Right forelimb (tissue), 1 donor: ENCODE measurements at places on chromosomes 2 and 18.

- no peak for DNase-seq
Observed at GRCh38 chr2:133790711-133791110, 222.4 kb upstream of the NCKAP5 start.

- no peak for DNase-seq
Observed at GRCh38 chr2:138491495-138491862, 10.1 kb upstream of the SPOPL start.

- peak; percentile 70 for DNase-seq
Observed at GRCh38 chr18:60372596-60372995, at the start of gene MC4R. Gene MC4R, minus strand, starts transcription at chr18:60372775. Its CDS starts 426 bp downstream, at chr18:60372349.

DNA sequence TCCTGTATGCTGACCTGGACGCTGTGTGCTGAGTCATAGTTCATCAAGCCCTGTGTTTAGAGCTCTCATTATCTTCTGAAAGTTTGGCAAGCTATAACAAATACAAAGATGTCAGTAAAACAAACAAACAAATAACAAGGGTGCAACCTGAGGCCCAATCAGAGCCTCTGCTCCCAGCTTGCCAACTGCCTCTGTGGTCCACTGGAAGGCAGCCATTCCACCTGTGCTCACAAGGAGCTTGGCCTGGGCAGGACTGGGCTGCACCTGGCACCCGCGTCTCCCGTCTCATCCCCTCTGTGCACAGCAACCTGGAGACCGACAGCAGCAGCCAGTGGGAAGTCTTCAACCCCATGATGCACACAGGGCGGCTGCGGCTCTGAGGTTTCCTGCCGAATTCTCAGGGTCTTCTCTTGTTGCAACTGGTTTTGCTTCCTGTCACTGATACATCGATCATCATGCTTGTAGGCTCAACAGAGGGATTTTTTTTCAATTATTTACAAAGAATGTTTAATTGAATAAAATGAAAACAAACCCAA is 97.8 kb downstream of the TMEM18 start:
- DNase-seq = no peak

DNA sequence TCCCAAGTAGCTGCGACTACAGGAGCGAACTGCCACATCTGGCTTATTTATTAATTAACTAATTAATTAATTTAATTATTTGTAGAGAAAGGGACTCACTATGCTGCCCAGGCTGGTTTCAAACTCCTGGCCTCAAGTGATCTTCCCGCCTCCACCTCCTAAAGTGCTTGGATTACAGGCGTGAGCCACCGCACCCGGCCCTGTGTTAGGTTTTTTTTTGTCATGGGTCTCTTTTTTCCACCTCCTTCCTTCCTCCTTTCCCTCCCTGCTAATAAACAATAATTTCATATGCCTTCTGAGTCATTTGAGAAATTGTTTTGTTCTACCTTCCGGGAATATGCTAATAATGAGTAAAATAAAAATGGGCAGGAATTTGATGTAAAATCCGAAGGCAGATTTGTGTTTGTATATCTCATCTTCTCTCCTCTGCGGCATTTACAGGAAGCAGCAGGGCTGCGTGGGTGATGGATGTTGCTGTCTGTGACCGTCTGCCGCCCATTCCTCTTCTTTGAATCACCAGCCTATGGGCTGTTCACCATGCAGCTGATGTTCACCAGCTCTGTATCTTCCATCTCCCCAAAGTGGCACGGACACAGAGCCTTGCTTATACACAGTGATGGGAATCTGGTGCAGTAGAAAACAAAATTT is 89.9 kb downstream of the ACSL3 start:
- DNase-seq = no peak

- no peak for DNase-seq
Observed at GRCh38 chr2:136381722-136382633, 264.0 kb upstream of the CXCR4 start.

DNA sequence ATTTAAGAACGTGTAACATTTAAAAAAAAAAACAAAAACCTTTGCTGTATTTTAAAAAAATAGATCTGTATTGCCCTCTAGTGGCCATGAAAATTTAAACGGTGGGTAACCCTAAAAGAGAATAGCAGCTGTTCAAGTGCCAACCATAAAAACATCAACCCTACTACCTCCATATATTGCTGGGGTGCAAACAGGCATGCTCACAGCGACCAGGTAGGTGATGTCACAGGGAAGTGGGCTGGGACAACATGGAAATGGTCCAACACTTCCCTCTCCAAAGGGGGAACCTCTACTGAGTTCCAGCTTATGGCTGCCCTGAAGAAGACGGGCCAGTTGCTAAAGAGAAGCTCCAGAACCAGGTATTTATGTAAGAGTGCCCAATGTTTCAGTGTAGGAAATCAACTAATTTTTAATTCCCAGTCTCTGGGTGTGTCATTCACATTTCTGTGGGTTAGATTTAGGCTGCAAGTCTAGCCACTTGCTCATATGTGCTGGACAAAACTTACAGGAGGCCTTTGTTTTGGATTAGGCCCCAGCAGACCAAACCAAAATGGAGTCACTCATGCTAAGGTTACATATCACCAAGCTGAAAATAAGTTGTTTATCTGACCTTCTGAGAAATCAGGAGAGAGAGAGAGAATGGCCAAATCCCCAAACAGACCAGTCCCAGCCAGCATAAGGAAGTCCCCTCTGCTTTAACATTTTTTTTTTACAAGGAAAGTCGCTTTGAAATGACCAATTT is 54.5 kb downstream of the SKA1 start:
- no peak for DNase-seq

DNA sequence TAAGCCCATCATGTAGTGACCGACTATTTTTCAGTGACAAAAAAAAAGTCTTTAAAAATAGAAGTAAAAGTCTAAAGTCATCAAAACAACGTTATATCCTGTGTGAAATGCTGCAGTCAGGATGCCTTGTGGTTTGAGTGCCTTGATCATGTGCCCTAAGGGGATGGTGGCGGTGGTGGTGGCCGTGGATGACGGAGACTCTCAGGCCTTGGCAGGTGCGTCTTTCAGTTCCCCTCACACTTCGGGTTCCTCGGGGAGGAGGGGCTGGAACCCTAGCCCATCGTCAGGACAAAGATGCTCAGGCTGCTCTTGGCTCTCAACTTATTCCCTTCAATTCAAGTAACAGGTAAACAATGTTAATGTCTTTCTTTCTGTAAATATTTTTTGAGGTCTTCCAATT is at the start of gene CD28:
TSS of gene CD28 (plus strand) at position 237 of the 400 bp plus-strand sequence. CDS start at position 295, 58 bp downstream.
- no peak for DNase-seq

DNA sequence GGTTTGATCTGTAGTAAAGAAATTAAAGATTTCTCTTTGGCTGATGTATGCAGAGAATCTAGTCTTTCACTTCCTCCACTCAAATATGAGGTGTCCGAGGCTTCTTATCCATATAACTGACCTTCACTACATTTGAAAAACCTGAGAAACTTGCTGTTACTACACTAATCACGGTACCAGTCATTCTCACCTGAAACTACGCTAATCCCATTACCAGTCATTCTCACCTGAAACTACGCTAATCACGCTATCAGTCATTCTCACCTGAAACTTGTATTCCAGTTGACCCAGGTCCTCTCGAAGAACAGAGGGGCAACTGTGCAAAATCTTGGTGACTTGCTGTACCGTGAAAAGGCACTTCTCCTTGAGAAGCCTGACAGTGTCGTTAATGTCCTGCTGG is 5.1 kb downstream of the MTERF4 start:
- DNase-seq = no peak

DNA sequence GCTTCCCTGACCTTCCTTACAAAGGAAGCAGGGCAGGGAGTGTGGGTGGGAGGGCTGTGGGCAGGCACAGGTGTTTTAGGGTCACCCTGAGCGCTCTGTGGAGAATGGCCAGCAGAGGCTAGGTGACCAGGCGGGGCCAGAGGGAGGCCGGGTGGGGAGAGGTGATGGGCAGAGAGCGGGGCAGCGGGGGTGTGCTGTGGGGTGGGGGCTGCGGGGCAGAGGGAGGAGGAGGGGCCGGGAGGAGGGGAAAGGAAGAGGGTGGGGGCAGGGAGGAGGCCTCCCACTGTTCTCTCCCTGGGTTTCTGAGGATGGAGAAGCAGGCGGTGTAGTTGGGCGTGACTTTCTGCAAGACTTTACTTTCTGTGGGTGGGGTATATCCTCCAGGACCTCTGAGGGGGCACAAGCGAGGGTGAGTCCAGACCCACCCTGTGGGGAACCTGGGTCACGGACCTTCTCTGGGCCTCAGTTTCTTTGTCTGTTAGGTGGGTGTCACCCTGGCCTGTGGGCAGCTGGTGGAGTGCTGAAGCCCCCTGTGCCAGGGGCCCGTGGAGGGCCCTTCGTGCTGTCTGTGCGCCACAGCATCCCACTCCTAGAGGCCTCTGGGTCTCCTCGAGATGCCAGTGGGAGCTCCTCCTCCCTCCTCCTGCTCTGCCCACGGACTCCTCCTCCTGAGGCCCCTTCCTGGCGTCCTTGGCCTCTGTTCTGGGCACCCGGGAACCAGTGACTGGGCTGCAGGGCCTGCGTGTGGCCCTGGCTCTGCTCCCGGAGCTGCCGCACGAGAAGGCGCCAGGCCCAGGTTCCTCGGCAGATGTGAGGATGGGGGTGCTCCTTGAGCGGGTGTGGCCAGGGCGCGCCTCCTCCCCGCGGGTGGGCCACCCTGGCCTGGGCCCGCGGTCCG is 6.3 kb upstream of the NEU4 start:
- DNase-seq = peak; percentile 41

- no peak for DNase-seq
Observed at GRCh38 chr2:28233164-28233676, 159.4 kb upstream of the FOSL2 start.

DNA sequence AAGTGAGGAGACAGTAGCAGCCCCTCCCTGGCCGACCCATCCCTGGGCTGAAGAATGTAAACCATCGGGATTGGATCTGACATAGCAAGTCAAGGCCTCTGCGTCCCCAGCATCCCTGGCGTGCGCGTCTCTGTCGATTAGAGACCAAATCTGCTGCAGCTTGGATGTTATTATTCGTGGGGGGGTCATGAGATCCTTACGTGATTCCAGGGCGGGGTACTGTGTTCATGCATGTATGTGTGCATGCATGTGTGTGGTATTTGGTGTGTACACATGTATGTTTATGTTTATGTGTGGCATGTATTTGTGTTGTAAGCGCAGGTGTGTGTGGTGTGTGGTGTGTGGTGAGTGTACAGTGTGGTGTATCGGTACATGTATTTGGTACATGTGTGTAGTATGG is 741.8 kb upstream of the SALL3 start:
- no peak for DNase-seq

- no peak for DNase-seq
Observed at GRCh38 chr2:45674035-45674816, 22.8 kb downstream of the PRKCE start.

- DNase-seq = no peak
Observed at GRCh38 chr2:113218283-113219091, 44.7 kb downstream of the PSD4 start.

DNA sequence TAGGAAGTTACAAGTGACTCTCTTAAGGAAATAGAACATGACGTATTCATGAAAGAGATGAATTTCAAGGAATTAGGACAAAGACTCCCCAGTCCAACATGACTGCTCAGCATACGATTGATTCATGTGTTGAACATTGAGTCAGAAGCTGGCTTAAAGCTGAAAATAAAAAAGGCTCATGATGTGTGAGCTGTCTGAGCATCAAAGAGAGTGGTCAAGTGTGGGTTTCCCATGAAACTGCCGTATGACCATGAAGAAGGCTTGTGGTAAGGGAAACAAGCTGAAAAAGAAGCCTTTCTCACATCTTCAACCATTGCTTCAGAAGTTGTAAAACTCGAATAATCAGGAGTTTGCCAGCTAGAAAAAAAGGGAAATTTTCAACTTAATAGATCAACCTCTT is 201.9 kb upstream of the APCDD1 start:
- DNase-seq = no peak

GRCh38 chr2:234887195-234887594 is 64.6 kb upstream of the SH3BP4 start:
- DNase-seq = no peak

DNA sequence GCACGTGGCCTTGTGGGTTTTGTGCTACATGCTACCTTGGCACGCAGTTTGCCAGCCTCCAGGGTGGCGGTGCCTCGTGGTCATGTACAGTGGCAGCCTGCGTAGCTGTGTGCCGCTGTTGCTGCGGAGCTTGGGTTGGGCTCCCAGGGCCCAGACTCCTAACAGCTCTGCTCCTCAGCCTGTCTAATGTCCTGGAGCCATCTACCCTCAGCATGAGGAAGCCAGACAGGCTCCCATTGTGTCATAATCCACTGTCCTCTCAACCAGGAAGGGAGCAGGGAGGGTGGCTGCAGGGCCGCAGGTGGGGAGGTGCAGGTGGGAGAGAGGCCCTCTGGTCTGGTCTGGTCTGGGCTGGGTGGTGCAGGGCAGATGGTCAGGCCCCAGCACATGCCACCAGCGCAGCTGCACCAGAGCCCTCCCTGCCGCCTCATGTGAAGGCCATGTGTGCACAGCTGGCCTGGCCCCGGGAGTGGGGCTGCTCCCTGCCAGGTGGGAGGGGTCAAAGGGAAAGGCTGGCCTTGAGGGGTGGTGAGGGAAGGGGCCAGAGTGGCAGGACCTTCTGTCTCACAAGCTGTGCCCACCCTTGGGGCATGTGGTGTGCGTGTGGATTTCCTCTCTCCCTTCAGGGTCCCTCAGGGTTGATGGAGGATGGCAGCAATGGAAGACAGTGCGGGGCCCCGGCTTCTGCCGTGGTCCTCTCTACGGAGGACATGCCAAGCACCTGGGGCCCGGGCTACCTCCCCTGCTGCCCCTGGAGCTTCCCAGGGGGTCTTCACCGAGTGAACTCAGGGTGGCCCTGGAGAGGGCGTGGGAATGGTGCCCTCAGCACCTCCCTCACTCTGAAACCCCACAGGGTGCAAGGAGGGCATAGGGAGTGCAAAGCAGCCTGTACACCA is 4.8 kb downstream of the ATOH8 start:
- peak; percentile 64 for DNase-seq
